ENCODE measurements at places on chromosomes 5 and 9.

DNA sequence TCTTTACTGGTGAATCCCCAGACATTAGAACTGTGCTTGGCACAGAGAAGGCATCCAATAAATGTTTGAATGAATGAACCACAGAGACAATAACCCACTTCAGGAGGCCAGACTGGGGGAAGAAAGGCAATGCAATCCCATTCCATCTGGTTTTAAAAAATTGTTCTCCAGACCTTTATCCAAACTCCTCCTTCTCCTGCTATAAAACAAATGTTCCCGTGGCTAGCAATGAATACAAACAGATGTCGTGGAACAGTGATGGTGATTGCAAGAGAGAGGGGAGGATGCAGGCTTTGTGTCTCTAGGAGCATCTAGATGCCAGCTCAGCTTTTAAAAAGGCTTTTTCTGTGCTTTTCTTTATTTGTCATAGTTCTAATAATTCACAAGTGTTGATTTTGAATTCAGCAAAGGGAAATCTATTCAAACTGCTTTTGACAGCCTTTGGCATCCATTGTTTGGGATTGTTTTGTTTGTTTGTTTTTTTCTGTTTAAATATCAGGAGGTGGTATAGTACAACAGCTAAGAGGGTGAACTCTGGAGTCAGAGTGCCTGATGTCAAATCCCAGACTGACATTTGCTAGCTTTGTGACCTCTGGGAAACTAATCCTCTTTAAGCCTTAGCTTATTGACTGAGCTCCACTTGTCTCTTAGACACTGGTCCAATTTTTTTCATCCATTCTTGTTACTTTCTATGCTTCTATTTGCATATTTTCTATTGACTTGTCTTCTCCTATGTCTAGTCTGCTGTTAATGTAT is 59.1 kb downstream of the TNFSF15 start:
- DNase-seq: no peak

- no peak for DNase-seq
Observed at GRCh38 chr5:174338185-174339010, 292.9 kb downstream of the NSG2 start.

DNA sequence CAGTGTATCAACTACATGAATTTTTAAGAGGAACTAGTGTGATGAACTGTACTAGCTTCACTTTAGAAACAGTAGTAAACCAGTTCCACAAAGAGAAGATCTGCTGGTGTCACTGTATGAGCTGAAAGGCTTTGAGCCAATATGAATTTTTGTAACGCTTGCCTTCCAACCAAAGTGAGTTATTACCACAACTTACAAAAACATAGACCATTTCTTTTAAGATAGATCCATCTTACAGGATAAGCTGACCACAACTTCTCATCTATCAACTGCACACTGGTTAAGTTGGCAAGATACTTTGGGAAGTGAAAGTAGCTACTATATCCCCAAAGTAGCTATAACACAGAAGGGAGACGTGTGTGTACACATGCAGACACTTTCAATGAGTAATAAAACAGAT is 849.6 kb upstream of the DMAC1 start:
- DNase-seq: no peak

DNA sequence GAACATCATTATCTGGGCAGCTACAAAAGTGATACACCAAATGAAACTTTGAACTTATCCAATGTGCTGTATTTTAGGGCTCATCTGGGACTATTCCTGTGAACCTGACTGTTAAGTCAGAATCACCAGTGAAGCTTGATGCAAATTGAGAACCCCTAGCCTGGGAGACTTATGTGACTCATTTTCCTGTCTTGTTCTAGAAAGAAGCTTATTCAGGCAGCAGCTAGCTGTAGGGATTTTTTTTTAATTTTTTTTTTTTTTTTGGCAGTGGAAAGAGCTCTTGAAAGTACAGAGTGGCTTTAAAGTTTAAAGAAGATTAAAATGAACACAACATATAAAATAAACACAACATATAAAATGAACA is 81.1 kb upstream of the TNFAIP8 start:
- DNase-seq: no peak

DNA sequence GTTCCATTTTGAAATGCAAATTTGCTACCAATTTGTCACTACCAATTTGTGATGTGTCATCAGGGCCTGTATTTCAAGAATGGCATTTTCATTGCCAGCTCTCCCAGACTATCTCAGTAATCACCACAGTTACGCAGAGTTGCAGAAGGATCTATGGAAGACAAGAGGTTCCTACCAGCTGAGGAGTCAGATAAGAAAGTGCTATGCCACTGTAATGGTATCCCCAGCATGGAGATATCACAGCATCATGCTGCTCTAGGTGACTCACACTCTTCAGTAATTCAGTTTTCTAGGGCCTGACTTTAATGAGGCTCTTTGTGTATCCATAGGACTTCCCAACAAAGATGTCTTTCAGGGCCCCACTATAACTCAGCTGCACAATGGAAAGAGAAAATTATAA is 490.3 kb downstream of the ARHGEF28 start:
- DNase-seq: no peak

DNA sequence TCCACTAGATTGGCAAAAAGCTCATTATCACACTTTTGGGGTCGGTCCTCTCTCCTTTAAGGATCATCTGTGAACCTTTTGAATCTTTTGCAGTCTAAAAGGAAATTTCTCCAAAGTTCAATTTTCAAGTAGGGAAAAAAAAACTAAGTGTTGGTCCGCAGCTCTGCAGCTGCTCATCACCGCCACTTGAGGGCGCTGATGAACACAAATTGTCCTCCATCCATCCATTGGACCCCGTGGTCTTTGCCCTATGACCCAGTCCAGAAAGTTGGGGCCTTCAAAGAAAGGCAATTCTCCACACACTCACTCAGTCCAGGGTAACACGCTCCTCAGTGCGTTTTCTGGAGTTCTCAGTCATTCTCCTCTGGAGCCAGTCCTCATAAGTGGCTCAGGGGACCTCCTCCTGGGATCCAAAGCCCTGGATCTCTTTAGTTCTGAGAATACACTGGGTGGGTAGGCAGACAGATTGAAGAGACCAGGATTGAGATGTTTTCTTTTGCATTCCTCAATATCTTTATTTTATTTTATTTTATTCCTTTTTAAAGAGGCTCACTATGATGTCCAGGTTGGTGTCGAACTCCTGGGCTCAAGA is 63.6 kb upstream of the SLC28A3 start:
- no peak for DNase-seq

Data from NCI-H2029 treated with DMSO at 0.1 percent for 48 hours (cell line).